Breast epithelium (tissue), 4 donors: ENCODE measurements at places on chromosomes 7 and 10.

GRCh38 chr7:157709531-157710251, 372.9 kb downstream of the DNAJB6 start:
- no peaks in the 10 kb centered on the region for H3K36me3 ChIP-seq
- no peaks in the 10 kb centered on the region for H3K4me1 ChIP-seq
- no peak for DNase-seq
- no peaks in the 10 kb centered on the region for H3K27me3 ChIP-seq
- H3K27ac ChIP-seq, result no peak overlapping the region

- peak; percentile 66 for DNase-seq
- peaks cover 4% of the 10 kb centered on the region for H3K4me1 ChIP-seq
- no peaks in the 10 kb centered on the region for H3K36me3 ChIP-seq
- peak overlapping the region; percentile 36 for H3K4me3 ChIP-seq
- peak overlapping the region; percentile 5 for H3K27ac ChIP-seq
Observed at GRCh38 chr10:43304687-43305333, 37.9 kb upstream of the RASGEF1A start.

DNA sequence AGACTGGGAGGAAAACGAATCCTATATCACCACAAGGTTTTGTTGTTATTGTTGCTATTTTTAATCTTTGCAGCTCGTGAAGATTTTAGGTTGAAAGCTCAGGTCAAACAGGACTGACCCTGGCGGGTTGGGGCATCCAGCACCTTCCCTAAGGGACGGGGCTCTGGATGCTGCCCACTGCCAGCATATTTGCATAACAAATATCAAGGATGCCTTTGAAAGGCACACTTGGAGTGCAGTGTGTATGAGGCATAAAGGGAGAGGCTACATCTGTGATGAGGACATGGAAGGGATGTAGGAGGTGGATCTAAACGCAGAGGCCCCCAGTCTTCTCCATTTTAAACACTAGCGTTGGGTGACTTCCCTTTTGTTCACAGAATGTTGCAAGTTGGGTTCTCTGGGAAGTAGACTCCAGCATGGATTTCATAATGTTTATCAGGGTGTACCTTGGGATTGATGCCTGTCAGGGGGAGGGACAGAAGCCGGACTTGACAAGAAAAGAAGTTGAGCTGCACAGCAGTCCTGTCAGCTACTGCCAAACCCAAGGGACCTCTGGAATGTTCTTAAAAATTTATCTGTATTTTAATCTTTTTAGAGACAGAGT, 181.1 kb upstream of the IMMP2L start:
- H3K4me3 ChIP-seq, result no peak overlapping the region
- H3K4me1 ChIP-seq, result no peaks in the 10 kb centered on the region
- H3K27me3 ChIP-seq, result no peaks in the 10 kb centered on the region
- no peak for DNase-seq
- no peak overlapping the region for H3K27ac ChIP-seq

DNA sequence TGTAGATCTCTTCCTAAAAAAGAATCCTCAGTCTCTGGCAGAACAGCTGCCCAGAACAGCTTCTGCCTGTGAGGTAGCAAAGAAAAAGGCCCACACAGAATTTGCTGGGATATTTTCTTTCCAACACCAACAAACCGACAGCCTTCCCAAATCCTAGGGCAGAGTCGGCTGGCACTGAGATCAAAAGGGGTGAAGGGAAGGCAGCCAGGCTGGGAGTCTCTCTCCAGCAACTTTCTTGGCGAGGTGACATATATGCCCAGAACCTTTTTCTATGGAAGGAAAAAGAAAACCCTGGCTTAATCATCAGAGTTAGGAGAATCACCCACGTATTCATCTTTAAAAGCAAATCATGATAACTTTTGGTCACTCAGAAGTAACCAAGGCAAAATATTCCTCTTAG, 279.6 kb downstream of the DNAJB6 start:
- no peak overlapping the region for H3K4me3 ChIP-seq
- DNase-seq, result no peak
- H3K27me3 ChIP-seq, result no peaks in the 10 kb centered on the region
- H3K4me1 ChIP-seq, result no peaks in the 10 kb centered on the region
- H3K27ac ChIP-seq, result no peak overlapping the region

GRCh38 chr7:20053334-20054104, 163.7 kb downstream of the MACC1 start:
- H3K4me3 ChIP-seq, result no peak overlapping the region
- no peaks in the 10 kb centered on the region for H3K36me3 ChIP-seq
- no peaks in the 10 kb centered on the region for H3K27me3 ChIP-seq
- H3K4me1 ChIP-seq, result no peaks in the 10 kb centered on the region
- DNase-seq, result no peak

DNA sequence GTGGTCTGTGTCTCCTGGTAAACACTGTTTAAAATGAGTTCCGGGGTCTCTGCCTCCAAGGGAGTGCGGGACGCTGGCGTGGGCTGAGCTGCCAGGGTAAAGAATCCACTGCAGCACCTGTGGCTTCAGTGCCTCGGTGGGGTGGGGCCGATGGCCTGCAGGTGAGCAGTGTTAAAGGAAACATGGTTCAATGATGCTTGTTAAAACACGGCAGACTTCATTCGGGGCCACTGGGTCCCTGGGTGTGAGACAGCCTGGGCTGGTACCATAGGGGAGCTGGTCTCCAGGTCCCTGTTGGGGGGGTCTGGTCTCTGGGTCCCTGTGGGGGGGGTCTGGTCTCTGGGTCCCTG, 24.9 kb upstream of the KNDC1 start:
- H3K4me3 ChIP-seq, result no peak overlapping the region
- DNase-seq, result no peak
- H3K36me3 ChIP-seq, result no peaks in the 10 kb centered on the region
- no peaks in the 10 kb centered on the region for H3K27me3 ChIP-seq
- H3K4me1 ChIP-seq, result no peaks in the 10 kb centered on the region
- no peak overlapping the region for H3K27ac ChIP-seq

- H3K4me1 ChIP-seq, result no peaks in the 10 kb centered on the region
- no peaks in the 10 kb centered on the region for H3K27me3 ChIP-seq
- H3K27ac ChIP-seq, result no peak overlapping the region
Observed at GRCh38 chr10:60009710-60010383, 103.5 kb upstream of the CCDC6 start.

GRCh38 chr10:29829776-29830175, 195.0 kb upstream of the SVIL start:
- no peaks in the 10 kb centered on the region for H3K4me1 ChIP-seq
- no peaks in the 10 kb centered on the region for H3K27me3 ChIP-seq
- H3K27ac ChIP-seq, result no peak overlapping the region
- no peak for DNase-seq
- H3K4me3 ChIP-seq, result no peak overlapping the region
- no peaks in the 10 kb centered on the region for H3K36me3 ChIP-seq

- H3K27ac ChIP-seq, result no peak overlapping the region
- no peaks in the 10 kb centered on the region for H3K36me3 ChIP-seq
- no peak for DNase-seq
- no peaks in the 10 kb centered on the region for H3K27me3 ChIP-seq
Observed at GRCh38 chr7:80450621-80451308, 61.1 kb downstream of the GNAT3 start.

GRCh38 chr10:127910464-127910770, 3.5 kb downstream of the PTPRE start:
- no peak overlapping the region for H3K27ac ChIP-seq
- no peaks in the 10 kb centered on the region for H3K27me3 ChIP-seq
- peaks cover 9% of the 10 kb centered on the region for H3K4me1 ChIP-seq
- no peak overlapping the region for H3K4me3 ChIP-seq
- H3K36me3 ChIP-seq, result no peaks in the 10 kb centered on the region
- no peak for DNase-seq
